ENCODE measurements at places on chromosomes 2 and 18.

GRCh38 chr18:45539491-45539891 is 75.8 kb upstream of the SLC14A2 start:
- no peak for DNase-seq

GRCh38 chr18:1665079-1665478 is 760.4 kb downstream of the ADCYAP1 start:
- DNase-seq: no peak

GRCh38 chr18:8607776-8608742 is 1.2 kb upstream of the RAB12 start:
- DNase-seq: no peak

DNA sequence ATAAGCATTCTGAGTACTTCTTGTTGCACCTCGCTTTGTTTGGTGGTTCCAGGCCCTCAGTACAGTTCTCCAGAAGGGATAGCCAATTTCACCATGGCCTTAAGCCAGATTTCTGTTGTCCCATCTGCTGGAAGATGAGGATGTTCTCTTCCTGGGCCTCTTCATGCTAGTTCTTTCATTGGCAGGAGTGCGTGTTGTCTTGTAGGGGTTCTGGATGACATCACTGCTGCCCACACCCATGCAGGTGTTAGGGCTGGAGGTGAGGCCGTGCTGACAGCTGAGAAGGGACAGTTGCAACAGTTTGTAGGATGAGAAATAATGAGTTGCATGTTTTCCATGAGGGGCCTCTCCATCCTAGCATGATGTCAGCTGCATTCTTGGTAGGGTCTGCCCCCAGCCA is 142.9 kb downstream of the LDLRAD4 start:
- DNase-seq: no peak

DNA sequence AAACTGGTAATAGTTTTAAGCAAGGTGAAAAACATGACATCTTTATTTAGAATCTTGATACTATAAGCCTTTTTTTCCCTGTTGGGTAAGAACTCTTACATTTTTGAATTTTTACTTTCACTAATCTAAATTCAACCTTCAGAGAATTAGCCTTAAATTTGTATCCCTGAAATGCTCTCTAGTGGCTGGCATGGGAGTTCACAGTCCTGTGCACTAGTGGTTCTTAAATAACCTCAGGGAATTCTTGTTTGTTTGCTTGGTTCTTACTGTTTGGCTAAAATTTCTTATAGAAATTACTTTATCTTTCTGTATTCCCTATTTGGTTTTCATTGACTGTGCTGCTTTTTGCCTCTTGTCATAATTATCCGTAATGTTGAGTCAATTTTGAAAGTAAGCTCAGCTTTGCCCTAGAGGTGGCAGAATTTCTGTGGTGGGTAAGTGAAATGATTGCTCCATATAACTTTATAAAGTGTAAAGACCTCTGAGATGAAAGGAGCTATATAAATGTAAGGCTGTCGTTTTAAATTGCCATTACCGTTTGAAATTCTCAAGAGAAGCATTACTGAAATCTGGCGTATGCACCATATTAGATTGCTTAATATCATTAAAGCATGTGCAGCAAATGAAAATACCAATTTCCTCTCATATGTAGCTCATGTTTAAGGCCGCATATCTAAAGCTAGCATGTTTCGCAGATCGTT is 391.3 kb upstream of the FIGN start:
- no peak for DNase-seq

DNA sequence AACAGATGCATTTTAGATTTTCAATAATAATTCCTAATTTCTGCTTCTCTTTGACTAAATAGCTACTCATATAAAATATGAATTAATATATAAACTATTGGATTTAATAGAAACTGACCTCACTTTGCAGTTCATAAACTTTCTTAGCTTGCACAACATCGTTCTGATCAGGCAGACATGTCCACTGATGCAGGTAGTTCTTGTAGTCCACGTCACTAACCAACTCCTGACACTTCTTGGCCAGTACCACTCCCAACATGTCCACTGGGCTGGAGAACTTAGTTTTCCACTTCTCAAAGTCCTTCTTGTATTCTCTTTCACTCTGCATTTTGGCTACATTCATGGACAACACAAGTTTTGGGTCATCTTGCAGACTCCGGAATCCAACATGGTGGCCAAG is 83.8 kb downstream of the NEB start:
- no peak for DNase-seq

DNA sequence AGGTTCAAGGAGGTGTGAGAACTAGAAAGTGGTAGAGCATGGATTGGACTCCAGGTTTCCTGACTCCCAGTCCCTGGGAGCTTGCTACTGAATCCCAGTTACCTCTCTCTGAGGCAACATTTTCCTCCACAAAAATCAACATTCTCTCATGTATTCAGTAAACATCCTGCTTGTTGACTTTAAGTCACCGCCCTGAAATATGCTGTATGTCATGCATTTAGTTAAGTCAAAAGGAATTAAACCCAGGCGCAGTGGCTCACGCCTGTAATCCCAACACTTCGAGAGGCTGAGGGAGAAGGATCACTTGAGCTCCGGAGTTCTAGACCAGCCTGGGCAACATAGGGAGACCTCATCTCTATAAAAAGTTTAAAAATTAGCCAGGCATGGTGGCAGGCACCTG is 3.8 kb downstream of the MATN3 start:
- no peak for DNase-seq

GRCh38 chr2:33326100-33326499 is 150.3 kb upstream of the RASGRP3 start:
- no peak for DNase-seq

DNA sequence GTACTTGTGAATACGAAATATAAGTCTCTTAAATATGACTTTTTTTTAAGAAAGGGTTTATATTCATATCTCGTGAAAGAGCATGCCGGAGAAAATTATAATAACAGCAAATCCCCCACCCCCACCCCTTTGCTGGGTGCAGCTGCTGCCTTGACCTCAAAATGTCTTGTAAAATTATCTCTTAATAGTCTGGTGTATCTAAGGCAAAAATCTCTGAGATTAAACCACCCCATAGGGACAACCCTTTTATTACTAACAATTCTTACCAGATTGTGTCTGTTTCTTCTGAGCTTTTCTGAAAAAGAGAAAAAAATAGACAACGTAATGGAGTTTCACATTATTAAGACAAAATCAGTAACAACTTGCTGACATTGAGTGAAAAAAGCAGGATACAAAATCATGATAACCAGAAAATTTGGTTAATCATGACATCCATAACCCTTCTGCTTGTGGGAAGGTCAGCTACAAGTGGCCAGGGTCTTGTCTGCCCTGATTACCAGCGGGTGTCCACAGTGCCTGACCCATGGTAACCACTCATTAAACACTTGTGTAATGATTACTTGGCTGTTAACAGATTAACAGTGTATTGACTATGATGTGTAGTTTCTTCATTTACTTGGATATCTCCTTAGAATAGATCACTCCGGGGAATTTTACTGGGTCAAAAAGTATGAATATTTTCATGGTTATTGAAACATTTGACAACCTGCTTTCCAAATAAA is 1.5 kb downstream of the STRADB start:
- no peak for DNase-seq
